ENCODE measurements at places on chromosomes 12 and 14.

DNA sequence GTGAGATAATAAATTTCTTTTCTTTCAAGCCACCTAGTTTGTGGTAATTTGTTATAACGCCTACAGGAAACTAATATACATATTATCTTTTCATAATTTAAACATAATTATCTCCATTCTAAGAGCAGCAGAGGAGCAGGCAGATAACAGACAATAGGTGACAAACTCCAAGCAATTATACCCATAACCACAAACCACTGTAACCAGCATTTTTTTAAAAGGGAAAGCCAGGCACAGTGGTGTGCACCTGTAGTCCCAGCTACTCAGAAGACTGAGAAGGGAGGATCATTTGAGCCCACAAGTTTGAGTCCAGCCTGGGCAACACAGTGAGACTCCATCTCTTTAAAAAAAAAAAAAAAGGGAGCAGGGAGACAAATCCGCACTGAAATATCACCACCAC is 54.9 kb downstream of the ATF7 start:
- DNase-seq = no peak

DNA sequence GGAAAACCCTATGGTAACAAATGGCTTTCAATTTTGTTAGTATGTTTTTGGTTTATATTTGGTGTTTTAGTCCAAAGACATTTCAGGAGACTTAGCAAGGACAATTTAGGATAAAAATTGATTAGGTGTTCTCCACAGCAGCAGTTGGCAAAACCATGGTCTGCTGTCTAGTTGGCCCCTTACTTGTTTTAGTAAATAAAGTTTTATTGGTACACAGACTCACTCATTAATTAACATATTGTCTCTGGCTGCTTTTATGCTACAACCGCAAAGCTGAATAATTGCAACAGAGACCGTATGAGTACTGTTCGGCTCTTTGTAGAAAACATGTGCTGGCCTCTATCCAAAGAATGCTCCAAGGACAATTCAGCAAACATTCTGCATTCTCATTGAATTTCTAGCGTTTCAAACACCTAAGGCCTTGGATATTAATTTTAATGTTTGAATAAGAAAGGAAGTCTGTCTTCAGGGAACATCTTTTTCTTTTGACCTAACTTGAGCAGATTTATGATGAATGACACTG is 77.7 kb downstream of the CCDC92 start:
- no peak for DNase-seq

DNA sequence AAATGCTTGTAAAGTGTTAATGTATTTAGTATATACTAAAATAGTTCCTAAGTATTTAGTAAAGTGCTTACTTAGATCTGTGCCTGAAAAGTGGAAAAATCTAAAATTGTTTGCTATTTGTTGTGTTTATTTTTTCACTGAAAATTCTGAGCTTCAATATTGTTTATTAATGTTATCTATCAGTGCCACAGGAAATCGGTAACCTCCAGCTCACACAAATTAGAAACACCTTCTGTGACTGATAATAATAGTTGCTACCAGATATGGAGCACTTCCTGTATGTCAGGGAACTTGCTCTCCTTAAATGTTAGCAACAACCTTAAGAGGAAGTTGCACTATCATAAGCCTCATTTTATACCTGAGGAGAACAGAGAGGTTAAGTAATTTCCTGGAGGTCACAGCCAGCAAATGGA is 723 bp upstream of the LRP10 start:
- no peak for DNase-seq

DNA sequence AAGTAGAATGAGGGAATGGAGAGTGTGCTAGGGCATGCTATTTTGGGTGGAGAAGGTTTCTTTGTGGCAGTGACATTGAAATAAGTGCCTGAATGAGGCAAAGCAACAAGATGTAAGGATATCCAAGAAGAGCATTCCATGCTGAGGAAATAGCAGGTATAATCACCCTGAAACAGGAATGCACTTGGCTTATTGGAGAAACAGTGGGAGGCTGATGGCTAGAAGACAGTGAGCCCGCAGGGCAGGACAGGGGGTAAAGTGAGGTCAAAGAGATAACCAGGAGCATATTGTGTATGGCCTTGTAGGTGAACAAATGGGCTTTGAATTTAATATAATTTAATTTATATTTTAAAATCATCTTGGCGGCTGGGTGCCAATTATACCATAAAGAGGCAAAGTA is 877.0 kb downstream of the DIO2 start:
- DNase-seq = no peak

GRCh38 chr12:62205346-62205745 is 54.9 kb upstream of the USP15 start:
- DNase-seq = no peak

DNA sequence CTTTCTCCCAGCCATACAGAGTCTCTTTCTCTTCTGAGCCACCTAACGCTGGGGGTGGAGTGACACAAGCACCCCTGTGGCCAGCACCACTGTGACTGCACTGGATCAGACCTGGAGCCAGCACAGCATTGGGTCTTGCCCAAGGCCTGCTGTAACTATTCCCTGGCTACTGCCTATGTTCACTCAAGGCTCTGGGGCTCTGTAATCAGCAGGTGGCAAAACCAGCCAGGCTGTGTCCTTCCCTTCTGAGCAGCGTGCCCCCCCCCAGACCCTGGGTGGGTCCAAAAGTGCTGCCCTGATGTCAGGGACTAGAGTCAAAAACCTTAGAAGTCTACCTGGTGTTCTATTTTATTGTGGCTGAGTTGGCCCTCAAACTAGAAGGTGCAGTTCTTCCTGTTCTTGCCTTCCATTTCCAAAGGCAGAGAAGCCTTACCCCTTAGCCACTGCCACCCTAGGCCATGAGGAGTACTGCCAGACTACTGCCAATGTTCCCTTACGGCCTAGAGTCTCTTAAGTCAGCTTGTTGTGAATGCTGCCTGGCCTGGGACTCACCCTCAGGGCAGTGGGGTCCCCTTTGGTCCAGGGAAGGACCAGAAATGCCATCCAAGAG is 49.9 kb downstream of the PELI2 start:
- DNase-seq = no peak
